ENCODE measurements at places on chromosomes 7 and 10.
A peak's percentile ranks its signal among the peaks of the same experiment; 100 is the strongest.

DNA sequence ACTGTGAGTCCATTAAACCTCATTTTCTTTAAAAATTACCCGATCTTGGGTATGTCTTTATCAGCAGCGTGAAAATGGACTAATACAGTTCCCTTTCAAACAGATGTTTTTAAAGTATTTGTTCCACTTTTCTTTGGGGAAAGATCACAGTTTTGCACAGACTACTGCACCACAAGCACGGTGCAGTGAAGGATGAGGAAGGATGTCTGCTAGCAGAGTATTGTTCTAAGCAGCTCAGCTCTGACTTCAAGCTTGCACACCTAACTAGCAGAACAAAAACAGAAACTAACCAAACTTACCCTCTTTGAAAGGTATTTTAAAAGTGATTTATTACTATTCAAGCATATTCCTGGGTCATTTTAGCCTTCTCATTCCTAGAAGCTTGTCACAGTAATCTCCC lies 20.0 kb downstream of the THNSL1 start:
- no peak for DNase-seq

DNA sequence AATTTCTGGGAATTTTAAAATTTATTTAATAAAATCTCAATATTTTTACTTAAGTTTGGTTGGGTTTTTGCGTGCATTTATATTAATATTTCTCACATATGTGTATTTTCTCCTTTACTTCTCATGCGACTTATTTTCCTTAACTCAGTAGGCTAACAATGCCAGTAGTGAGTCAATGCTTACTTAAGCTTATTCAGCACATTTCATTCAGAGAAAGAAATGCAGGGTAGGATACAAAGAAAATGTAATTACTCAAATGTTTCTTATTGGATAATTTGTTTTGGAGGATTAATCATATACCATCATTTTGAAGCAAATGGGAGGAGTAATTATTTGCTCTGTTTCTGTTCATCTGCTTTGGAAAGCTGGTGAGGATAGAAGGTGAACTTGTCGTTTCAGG lies 623.5 kb downstream of the POM121L12 start:
- no peak for DNase-seq

GRCh38 chr7:43752411-43752810 lies 6.1 kb upstream of the BLVRA start:
- no peak for DNase-seq

DNA sequence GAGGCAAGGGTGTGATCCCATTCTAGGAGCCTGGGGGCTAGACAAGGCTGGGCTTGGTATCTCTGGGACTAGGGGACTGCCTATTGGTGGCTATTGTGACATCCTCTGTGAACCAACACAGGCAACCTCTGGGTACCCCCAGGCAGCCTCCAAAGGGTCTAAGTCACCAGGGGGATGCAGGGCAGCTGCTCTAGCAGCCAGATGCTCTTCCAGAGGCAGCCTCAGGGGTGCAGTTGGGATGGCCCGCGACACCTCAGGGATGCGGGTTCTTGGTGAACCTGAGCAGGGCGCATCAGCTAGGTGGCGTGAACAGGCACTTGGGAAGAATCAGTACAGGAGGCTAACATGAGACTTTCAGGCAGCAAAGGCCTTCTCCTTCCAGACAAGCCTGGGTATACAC lies 1.6 kb upstream of the TMEM120A start:
- DNase-seq, result no peak

DNA sequence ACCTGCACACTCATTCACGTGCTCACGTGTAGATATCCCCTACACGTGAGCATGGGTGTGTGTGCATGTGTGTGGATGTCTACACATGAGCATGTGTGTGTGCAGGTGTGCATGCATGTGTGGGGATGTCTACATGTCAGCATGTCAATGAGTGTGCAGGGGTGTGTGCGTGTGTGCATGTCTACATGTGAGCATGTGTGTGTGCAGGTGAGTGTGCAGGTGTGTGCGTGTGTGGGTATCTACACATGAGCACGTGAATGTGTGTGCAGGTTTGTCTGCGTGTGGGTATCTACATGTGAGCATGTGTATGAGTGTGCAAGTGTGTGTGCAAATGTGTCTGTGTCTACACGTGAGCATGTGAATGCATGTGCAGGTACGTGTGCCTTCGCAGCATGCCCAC lies 274.8 kb downstream of the PTPRN2 start:
- DNase-seq, result no peak

DNA sequence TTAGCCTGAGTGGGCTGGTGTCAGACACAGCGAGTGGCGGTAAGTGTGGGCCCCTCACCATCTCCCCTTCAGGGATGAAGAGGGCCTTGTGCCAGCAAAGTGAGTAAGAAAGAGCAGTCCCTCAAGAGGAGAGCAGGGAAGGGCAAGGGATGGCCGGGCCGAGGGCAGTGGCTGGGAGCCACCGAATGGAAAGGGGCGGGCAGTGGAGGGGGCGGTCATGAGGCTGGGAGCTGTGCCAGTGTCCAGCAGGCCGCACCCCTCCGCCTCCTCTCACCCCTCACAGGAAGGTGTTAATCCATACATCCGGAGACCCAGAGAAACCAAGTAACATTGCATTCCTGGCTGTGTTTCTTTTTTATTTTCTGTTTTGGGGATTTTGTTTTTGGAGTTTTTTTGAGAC lies 28.6 kb upstream of the RASGEF1A start:
- no peak for DNase-seq

GRCh38 chr10:45249978-45250693 lies 65.3 kb downstream of the OR13A1 start:
- DNase-seq, result peak; percentile 50

- DNase-seq, result no peak
Observed at GRCh38 chr10:70084189-70084588, 31.5 kb downstream of the MACROH2A2 start.

DNA sequence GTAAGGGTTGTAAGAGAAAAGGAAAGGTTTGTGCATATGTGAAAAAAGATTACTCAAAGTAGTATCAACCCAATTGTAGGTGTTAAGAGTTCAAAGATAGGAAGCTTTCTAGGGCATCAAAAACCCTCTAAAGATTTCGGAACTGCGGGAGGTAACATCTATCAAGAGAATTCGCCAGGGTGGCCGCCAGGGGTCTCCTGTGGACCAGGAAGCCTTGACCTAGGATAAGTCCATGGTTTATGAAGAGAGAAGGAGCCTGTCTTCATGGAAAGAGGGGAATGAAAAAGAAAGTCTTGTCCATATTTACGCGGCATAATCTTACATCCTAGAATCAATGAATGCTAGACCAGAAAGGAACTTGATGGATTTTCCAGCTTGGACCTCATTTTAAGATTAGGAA lies 140.7 kb upstream of the CALCR start:
- DNase-seq, result peak; percentile 70

GRCh38 chr10:70950037-70950436 lies 61.7 kb upstream of the PCBD1 start:
- no peak for DNase-seq

GRCh38 chr10:24193330-24193729 lies 15.6 kb upstream of the KIAA1217 start:
- DNase-seq, result no peak

DNA sequence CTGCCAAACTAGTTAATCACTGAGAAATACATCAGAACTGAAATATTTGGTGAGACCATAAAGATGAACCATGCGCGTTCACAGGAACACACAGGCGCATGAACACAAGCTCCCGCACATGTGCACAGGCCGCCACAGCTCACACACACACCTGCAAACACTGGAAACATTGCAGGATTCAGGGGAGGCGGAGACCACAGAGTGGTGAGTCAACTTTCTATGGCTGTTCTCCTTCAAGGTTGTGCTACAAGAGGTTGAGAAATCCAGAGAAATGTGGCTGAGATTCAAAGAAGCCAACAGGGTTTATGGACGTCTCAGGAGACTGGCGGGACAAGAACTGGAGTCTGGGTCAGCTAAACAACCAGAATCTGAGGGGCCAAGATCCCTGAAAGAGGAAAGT lies 17.8 kb downstream of the ESYT2 start:
- peak; percentile 52 for DNase-seq

GRCh38 chr10:88245974-88246511 lies 337.1 kb downstream of the RNLS start:
- DNase-seq, result no peak

DNA sequence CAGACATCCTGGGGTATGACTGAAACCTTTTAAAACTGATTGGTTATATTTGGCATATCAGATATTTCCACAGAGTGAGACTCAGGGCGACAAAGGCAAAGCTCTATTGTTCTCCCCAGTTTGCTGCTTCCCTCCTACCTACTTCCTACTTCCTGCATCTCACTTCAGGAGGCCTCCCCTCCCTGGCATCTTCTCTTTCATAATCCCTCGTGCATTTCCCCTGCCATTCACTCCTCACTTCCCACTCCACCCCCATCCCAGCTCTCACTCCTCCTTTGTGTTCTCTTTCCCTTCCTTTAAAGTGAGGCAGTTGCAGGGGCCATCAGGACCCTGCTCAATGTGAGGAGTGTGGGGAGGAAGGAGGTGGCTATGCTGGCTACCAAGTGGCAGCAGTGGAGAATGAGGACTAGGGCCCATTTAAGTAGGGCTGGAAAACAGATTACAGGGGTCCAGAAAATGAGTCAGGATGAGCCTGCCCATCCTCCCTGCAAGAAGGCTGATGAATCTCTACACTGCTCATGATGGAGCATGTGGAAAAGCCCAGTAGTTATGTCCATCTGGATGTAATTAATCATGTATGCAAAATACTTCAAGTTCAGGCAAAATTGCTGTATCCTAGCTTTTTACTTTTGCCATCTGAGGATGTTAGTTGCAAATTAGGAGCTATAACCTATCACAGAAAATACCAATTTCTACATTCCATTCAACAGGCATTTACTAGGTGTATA lies 311.8 kb upstream of the IMMP2L start:
- DNase-seq, result no peak

- no peak for DNase-seq
Observed at GRCh38 chr10:121041906-121042305, 190.7 kb downstream of the WDR11 start.

GRCh38 chr7:139619367-139619657 lies 95.8 kb downstream of the CLEC2L start:
- DNase-seq, result peak; percentile 71

- DNase-seq, result peak; percentile 99
Observed at GRCh38 chr7:123271231-123271630, 71.5 kb upstream of the SLC13A1 start.

DNA sequence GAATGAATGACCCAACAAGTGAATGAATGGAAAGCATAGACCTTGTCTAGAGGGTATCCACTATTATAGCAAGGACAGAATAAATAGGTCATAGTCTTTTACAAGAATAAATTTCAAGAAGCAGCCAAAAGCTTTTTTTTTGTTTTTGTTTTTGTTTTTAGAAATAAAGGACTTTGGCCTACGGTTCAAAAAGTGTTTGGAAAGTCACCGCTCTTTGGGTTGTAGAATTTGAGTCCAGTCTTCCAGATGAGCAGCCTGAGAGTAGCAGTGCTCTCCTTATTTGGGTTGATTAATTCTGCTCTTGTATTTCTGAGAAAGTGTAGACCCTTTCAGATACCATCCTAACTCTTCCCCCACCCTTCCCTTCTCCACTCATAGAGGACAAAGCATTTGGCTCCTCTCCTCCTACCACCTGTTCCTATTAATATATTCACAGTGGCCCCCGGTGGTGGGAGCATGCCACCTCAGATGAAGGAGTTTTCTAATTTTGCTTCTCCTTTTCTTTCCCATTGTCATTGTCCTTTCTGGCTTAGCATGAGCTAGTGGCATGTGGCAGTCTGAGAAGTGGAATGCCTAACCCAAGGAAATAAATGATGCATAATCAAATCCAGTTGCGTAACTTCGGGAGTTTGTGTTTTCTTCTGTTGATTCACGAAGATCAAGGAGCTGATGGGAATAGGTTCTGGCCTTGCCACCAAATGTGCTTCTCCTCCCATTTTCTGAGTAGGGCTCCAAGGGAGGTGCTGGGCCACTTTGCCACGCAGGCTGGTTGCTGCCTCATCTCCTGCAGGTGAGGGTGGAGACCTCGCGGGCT lies 114.7 kb downstream of the CHN2 start:
- DNase-seq, result no peak

- peak; percentile 88 for DNase-seq
Observed at GRCh38 chr10:17989908-17990767, 38.4 kb downstream of the SLC39A12 start.

DNA sequence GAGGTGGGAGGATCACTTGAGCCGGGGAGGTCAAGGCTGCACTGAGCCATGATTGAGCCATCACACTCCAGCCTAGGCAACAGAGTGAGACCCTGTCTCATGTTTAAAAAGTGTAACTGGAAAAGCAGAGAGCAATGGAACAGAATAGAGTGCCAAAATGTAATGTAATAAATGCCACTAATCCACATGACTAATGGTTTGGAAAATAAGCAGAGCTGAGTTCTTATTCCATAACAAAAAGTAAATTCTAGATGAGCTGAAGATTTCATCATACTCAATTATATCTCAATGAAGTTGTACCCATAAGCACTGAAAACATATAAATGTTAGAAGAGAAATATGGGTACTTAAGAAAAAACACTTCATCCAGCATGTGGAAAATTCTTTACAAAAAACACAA lies 132.6 kb downstream of the USP6NL start:
- no peak for DNase-seq

- DNase-seq, result no peak
Observed at GRCh38 chr7:82609746-82610145, 166.2 kb upstream of the CACNA2D1 start.

- no peak for DNase-seq
Observed at GRCh38 chr7:24912874-24913514, 67.0 kb downstream of the OSBPL3 start.

DNA sequence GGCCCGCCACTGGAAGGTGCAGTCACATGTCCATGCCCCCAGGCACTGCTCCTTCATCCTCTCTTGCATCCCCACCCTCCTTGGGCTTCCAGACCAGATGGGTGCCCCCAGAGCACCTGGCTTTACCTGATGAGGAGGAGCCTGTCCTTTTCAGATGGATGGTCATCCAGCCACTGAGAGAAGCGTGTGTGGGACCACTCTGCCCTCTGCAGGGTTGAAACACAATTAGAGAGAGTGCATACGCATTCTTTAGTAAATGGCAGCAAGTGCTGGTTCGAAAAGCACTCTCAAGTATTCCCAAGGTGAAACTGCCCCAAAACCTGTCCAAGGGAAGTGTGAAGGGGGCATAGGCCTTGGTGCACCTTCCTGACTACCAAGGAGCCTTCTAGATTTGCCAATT lies 41.6 kb downstream of the HBP1 start:
- no peak for DNase-seq

DNA sequence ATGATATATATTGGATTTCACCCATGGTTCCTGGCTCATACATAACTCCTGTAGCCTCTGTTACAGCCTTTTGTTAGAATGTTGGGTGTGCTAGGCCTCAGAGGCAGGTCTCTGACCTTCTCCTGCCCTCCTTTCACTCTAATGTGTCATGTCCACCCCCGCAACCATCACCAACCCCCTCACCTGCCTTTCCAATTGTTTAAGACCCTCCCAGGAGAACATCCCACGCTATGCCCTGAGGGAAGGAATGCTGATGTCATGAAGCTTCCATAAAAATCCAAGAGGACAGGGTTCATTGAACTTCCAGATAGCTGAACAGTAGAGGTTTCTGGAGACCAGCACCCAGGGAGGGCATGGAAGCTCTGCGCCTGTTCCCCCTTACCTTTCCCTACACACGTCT lies 30.8 kb upstream of the C10orf67 start:
- DNase-seq, result no peak

DNA sequence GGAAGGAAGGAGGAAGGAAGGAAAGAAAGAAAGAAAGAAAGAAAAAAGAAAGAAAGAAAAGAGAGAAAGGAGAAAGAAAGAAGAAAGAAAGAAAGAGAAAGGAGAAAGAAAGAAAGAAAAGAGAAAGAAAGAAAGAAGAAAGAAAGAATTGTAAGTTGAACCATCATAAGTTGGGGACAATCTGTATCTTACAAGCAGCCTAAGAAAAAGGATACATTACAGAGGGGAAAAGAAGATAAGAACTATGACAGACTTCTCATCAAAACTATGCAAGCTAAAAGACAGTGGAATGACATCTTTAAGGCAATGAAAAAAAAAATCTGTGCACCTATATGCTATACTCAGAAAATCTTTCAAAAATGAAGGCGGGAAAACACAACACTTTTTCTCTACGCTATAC lies 50.3 kb upstream of the SP4 start:
- DNase-seq, result no peak
